ENCODE measurements at places on chromosomes 7 and 10.

DNA sequence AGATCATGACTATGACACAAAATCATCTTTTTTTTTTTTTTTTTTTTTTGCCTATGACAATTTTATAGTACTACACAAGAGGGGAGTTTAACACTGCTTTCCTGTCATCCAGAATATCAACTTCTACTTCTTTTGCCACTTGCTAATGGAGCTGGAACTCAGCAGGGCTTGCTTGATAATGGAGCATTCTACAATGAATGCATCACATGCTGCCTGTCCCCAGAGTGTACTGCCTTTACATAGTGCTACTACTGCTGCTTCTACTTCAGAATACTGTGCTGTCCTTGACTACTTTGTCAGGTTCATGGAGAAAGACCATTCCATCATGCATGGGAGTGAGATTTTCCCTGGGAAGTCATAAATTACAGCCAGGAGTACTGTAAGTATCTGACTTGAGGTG is 338.6 kb upstream of the SEMA3A start:
- no peak for DNase-seq

- DNase-seq = no peak
Measured at GRCh38 chr7:116897661-116898060, 35.3 kb downstream of the CAPZA2 start.

GRCh38 chr7:146291900-146292299 is 175.3 kb downstream of the CNTNAP2 start:
- no peak for DNase-seq

DNA sequence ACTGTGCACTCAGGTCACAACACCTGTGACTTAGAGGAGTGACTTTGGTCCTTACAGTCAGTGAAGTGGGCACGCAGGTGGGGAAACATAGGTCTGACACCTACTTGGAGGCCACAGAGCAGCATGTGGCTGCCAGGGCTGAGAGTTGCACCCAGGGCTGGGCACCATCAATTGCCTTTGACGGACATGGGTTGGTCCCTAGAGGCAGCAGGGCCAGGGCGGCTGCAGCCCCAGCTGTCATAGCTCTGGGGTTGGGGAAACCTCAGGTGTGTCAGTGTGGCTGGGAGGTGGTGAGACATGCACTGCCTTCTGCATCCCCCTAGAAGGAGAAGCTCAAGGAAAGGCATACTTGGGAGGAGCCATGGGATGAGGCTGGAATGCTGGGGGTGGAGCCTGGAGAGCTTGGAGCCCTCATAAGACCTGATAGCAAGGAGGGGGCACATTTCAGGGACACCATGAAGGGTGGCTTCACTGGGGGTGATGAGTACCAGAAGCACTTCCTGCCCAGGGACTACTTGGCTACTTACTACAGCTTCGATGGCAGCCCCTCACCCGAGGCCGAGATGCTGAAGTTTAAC is at the start of gene INMT:
Gene INMT (plus strand): TSS at position 440 of the 578 bp plus-strand sequence. CDS start 16 bp downstream, at position 456.
- DNase-seq = no peak

- DNase-seq = no peak
Measured at GRCh38 chr10:95399183-95399582, 108.4 kb upstream of the PDLIM1 start.

All from kidney glomerular epithelial cell (primary cell).